ENCODE measurements at places on chromosomes 5 and 9.

DNA sequence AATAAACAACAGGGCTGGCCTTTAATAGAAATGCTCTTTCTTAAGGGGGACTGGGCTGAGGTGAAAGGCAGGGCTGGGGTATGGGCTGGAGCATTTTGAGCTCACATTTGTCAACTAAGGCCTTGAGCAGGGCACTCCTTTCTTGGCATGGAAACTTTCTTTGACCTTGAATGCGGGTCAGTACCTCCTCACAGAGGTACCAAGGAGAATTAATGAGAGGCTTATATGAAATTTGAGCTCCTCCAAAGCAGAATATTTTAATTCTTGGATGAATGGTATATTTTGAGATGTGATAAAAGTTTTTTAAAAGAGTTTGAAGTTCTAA, 3.1 kb downstream of the CYSTM1 start:
- DNase-seq = no peak

DNA sequence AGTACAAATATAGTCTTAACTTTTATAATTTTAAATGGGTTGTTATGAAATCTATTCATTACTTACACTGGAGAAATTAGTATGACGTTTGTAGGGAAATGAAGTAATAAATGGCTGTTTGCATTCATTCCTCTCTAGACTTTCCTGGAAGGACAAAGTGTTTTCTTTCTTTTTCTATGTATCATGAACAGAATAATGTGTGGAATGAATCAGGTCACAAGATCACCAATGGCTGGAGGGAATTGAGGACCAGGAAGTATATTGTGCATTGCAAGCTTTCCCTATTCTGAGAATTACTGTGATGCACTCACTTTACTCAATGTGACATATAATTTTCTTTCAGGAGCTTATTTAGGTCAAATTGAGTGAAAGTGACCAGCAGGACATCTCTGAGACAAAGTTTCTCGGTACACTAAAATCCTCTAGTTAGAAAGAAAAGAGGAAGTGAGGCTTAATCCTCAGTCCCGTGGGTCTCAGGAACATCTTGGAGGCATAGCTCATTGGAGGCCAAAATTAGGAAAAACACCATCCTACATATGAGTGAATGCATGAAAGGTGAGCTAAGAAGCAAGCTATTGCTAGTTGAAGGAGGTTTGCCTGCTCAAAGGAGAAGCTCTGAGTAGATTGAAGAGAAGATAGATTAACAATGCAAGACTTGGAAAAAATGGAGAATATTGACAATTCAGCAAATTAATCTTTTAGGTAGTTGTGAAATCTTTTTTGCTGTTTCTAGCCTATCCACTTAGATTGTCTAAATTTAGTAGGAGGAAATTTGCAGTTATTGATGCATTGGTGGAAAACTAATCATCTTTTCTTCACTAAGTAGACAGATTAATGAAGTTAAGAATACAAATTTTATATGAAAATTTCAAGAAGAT, 28.0 kb downstream of the ERAP2 start:
- no peak for DNase-seq

DNA sequence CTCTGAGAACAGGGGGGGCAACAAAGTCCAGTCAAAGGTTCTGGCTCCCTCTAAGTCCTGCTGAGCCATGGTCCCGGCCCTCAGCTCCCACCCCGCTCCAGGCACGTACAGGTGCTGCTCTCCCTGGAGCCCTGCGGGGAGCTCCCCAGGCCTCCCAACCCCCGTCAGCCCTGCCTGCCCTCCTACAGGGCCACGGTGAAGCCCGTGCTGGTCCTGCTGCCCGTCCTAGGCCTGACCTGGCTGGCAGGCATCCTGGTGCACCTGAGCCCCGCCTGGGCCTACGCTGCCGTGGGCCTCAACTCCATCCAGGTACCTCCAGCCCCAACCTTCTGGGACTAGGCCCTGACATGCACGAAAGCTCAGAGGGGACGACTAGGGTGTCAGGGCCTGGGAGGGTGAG, 20.1 kb downstream of the ADGRD2 start:
- no peak for DNase-seq

DNA sequence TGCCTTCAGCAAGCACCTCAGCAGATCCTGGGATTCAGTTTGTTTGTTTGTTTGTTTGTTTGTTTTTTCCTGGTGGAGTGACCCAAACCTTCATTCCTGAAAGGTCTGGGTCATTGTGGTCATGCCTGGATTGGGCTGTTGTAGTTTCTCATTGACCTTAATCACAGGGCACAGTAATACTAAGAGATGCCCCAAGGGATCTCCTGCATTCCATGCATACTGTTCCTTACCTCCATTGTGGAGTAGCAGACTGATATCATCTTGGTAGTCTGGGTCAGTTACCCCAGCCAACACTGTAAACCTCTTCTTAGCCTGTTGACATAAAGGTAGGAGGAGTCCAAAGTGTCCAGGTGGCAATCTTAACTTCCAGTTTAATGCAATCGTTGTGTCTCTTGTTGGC, 1466.7 kb upstream of the CDH9 start:
- DNase-seq = no peak

DNA sequence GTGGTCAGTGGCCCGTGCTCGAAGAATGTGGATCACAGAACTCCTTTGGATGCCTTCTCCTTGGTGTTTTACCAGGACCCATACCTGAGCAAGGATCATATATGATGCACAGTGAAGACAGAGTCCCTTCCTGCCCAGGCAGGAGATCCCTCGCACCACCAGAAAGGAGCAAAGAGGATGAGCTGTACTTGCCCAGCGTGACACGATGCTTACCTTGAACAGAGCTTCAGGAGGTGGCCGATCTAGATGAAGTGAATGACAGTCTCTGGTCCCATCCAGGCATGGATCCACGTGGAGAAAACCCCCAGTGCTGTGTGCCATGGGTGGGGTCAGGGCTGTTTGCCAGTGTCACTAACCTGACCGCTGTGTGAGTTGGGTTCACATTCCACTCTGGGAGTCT, 455.4 kb downstream of the GADD45G start:
- DNase-seq = no peak

- no peak for DNase-seq
These were observed 15.8 kb upstream of the NRARP start for GRCh38 chr9:137317718-137318511.

DNA sequence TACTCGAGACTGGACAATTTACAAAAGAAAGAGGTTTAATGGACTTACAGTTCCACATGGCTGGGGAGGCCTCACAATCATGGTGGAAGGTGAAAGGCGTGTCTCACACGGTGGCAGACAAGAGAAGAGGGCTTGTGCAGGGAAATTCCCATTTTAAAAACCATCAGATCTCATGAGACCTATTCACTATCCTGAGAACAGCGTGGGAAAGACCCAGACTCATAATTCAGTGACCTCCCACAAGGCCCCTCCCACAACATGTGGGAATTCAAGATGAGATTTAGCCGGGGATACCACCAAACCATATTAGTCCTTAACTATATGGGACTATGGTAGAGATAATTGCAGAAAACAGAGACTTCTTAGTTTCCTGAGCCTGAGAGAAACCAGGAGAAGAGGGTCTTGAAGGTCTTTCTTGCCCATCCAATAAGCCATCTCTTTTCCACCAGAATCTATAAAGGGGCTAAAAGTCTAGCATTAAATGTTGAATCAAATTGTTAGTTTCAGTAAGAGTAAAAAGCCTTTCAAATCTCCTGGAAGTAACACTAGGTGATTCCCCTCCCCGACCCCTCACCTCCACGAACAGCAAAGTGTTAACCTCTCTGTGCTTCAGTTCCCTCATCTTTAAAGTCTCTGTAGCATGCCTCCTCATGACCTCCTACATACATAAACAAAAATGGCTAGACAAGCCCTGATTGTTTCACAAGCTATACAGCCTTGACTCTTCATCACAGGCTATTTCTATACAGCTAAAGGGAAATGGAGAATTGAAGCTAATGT, 259.1 kb downstream of the TMEM167A start:
- no peak for DNase-seq

DNA sequence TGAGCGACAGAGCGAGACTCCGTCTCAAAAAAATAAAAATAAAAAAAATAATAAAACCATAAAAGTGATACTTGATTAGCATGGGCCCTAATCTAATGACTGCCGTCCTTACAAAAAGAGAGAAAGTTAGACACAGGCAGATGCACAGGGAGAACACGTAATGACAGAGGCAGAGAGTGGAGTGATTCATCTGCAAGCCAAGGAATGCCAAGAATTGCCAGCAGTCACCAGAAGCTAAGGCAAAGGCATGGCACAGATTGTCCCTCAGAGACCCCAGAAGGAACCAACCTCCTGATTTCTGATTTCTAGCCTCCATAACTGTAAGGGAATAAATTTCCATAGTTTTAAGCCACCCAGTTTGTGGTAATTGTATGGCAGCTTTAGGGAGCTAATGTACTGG, 79.6 kb upstream of the FREM1 start:
- DNase-seq = no peak

DNA sequence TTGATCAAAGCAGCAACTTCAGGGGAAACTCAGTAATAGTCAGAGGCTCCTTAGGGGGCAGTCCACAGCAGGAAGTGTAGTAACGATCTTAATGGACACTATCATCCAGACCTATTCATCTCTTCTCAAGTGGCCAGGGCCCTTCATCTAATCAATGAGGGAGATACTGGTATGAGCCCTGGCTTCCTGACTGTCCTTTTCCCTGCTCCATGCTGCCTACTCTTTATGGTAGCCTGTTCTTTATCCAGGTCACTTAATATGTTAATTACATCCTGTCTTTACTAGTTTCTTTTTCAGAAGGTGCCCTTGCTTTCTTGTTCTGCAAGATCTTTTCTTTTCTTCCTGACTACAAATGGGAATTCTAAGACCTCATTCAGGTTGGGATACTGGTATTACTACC, 197.1 kb downstream of the CAVIN4 start:
- DNase-seq = no peak

DNA sequence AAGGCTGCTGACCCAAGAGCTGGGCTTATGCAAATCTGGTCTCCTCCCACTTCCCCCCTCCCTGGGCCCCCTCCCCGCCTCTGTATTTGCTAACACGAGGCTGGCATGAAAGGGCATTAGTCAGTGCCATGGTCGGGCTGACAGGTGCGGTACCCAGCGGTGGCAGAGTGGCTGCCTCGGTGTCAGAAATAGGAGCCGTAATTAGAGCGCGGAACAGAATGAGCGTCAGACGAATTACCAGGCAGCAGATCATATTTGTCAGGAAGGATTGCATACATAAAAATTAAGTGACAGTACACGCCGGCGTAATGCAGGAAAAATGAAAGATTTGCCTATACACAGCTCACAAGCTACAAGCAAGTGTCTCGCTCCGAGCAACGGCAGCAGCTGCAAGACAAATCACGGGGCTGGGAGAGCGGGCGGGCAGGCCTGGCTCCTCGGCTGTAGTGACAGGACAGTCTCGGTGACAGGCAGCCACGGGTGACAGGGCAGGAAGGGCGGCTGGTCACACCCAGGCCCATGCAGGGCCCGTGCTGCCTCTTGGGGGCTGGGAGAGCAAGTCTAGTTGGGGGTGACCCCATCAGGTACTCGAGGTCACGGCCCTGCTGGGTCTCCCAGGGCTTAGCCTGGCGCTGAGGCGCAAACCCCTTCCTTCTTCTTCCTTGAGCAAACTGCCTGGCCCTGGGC, 72.4 kb downstream of the NEK6 start:
- no peak for DNase-seq

GRCh38 chr5:113242481-113243348, 192.1 kb downstream of the TSSK1B start:
- DNase-seq = no peak

DNA sequence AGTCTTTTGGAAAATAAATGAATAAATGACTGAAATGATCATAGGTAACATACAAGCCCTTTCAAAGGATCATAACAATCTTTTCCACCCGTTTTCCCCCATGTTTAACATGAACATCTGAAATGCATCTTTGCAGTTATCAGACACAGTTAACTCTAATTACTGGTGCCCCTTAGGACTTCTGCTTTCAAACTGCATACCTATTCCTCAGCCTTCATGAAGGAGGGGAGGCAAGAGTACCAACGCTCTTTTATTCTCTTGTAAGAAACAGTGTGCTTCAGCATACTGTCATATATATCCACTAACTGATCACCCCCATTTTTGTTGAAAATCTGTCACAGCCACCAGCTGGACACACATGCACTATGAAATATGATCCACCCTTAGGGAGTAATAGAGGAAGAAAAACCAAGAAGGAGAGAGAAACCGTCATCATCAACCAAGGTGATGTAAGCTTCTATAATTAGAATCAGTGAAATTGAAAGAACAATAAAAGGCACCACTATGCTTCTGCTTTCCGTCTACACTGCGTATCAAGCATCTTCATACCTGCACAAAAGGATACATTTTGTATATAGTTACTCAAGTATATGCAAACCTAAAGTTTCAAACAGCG, 98.7 kb downstream of the RAPGEF6 start:
- DNase-seq = no peak

DNA sequence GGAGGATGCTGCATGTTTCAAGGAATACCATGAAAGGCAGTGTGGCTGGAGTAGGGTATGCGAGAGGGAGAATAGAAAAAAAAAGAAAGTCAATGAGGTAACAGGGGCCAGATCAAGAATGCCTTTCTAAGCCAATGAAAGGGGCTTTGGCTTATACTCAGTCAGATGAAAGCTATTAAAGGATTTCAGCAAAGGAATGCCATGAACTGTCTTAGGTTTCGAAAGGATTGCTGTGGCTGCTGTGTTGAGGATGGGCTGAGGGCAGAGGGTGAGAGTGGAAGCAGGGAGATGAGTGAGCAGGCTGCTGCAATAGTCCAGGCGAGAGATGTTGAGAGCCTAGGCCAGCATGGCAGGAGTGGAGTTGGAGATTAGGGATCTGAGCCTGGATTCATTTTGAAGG, 135.4 kb upstream of the CKMT2 start:
- DNase-seq = no peak

GRCh38 chr5:177530638-177531037, 13.9 kb upstream of the DDX41 start:
- DNase-seq = no peak

DNA sequence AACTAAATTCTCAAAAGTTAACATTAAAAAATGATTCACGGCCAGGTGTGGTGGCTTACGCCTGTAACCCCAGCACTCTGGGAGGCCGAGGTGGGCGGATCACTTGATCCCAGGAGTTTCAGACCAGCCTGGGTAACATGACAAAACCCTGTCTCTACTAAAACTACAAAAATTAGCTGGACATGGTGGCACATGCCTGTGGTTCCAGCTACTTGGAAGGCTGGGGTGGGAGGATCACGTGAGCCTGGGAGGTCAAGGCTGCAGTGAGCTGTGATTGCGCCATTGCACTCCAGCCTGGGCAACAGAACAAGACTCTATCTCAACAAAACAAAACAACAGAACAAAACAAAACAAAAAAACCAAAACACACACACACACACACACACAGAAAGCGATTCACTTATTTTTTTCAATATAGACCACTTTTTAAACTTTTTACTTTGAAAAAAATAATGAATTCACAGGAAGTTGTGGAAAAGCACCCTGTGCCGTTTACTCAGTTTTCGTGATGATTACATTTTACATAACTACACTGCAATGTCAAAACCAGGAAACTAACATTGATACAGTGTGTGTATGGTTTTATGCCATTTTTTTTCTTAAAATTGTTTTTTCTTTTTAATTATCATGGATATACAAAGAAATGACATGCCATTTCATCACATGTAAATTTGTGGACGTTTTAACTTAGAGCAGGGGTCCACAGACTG, 73.7 kb downstream of the TENT4A start:
- DNase-seq = no peak

- no peak for DNase-seq
These were observed 205.2 kb upstream of the ZNF608 start for GRCh38 chr5:124951661-124952060.

- DNase-seq = no peak
These were observed 109.0 kb downstream of the VAV2 start for GRCh38 chr9:133882849-133883755.

All from activated CD4-positive, alpha-beta T cell treated with anti-CD3 and anti-CD28 coated beads for 4 hours (primary cell).